ENCODE measurements at places on chromosomes 12 and 14.

DNA sequence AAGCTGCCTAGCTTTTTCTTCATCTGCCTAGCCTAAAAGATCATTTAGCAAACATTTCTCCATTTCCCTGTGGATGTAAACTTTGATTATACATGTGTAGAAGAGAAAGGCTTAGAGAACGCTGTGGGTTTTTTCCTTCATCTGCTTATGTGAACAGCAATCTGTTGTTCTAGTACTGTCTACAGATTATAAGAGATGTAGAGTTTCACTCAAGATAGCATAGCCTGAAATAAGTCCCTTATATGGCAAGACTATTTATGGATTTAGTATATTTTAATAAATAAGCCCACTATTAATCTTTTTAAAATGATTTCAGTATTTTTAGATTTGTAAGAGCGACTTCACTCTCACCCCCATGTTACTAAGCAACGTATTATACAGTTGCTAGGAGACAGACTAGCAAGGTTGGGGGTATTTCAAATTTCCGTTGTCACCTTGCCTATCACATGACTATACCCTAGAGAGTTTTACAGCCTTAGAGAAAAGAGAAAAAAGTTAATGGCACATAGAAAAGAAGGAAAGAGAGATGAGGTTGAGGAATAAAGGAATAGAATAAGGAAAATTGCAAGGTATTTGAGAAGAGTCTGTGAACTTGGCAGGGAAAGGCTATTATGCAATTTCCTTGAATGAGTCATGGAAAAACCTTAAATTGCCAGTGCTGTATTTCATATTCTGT is 12.2 kb upstream of the TUBA1A start:
- no peak for DNase-seq

DNA sequence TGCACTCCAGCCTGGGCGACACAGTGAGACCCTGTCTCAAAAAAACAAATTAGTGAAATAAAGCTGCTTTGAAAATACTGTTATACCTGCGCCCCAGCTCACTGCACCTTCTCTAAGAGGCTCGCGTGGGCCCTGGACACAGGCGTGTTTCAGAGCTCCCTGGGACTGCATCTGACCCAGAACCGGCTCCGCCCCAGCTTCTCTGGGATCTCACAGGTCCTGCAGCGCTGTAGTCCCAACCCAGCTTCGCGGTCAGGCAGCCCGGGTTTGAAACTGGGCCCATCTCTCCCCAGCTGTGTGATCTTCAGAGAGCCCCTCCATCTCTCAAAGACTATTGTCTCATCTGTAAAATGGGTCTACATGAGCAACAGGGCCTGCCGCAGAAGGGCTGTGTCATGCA is 7.5 kb downstream of the RIMBP2 start:
- no peak for DNase-seq

DNA sequence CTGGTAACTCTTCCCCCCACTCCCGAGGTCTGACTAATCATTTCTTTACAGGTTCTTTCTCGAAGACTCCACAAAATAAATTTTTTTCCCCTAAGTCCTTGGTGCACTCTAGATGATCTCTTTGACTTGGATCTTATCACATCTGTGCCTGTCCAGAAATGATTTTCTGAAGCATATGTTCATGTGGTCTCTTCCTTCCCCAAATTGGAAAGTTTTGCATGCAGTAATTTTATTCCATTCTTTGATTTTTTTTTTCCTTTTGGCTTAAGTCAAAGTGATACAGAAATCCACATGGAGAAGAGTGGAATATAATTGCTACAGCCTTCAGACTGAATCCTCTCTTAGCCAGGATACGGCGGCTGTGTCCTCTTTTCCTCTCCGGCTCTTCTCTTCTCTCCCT is 213.3 kb downstream of the BMP4 start:
- DNase-seq, result no peak

- no peak for DNase-seq
Observed at GRCh38 chr12:176321-177181, 37.4 kb downstream of the SLC6A12 start.

DNA sequence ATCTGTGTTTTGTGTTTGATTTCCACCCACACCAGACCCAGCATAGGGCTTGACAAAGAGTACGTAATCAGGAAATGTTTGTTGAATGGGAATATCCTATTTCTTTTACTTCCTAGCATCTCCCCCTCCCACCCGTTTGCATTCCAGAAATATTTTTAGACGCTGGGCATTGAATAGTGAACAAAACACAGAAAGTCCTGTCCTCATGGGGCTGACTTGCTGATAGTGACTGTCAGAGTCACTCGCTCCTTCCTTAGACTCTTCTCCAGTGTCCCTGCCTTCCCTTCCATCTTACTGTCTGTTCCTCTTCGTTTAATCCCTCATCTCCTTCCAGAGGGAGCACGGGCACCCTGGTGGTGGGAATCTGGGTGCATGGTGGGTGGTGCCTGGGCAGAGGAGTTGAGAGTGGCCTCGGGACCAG is 53.6 kb downstream of the SLC25A47 start:
- DNase-seq, result no peak

DNA sequence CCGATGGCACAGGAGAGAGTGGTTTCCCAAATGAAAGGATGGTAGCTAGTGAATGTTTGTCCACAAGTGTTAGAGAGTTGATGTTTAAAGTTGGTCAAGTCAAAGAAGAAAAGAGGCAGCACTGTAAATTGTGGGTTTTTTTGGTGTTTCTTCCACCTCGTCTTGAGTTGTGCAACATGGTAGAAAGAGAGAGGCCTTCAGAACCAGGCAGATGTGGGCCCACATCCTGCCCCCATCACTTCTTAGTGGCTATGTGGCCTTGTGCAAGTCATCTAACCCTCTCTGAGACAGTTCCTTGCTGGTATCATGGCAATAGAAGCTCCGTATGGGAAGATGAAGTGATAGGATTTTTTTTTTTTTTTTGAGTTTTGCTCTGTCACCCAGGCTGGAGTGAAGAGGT is 60.8 kb downstream of the NDUFA12 start:
- DNase-seq, result no peak

DNA sequence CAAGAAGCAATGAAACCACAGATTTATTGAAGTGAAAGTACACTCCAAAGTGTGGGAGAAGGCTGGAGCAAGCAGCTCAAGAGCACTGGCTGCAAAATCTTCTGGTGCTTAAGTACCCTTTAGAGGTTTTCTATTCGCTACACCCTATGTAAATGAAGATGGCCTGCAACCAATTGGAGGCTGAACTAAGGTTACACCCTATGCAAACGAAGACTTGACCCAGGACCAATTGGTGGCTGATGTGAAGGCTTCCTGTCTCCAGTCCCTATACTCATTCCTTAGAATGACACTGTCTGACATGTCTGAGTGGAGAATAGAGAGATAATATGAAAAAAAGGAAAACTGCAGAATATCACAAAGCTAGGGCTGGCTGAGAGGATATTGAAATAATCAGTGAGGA is 57.2 kb downstream of the ALG10B start:
- no peak for DNase-seq

GRCh38 chr12:13564266-13564810 is 367.8 kb downstream of the EMP1 start:
- DNase-seq, result no peak

GRCh38 chr12:100845095-100845494 is 50.5 kb downstream of the ANO4 start:
- no peak for DNase-seq

DNA sequence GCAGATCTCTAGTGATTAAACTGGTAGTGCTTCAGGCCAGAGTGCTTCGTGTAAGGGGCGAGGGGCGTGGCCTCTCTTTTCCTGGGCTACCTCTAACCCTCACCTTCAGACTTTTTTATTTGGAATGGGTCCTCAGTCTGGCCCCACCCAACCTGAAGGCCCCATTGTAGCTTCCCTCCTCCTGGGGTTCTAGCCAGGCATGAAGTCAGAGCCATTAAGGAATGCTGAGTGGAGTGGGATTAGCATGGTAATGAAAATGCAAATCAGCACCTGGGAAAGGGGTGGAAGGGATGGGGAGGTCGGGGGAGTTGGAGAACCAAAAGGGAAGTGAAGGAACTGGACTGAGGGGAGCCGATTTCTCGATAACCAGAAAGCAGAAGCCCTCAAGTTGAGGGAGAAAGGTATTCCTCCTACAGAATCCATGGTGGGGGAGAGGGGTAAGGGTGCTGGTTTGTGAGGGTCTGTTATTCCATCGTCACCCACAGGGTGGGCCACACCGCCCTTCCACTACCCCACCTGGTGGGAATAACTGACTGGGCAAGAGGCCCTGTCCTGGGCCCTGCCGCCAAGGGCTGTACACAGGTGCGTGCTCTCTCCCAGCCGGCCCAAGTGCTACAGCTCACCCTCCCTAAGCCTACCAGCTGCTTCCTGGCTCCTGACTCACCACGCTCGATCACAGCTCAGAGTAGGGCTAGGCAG is 14.1 kb downstream of the ZFHX2 start:
- DNase-seq, result no peak

- DNase-seq, result no peak
Observed at GRCh38 chr12:93698307-93699092, 21.3 kb downstream of the CRADD start.

DNA sequence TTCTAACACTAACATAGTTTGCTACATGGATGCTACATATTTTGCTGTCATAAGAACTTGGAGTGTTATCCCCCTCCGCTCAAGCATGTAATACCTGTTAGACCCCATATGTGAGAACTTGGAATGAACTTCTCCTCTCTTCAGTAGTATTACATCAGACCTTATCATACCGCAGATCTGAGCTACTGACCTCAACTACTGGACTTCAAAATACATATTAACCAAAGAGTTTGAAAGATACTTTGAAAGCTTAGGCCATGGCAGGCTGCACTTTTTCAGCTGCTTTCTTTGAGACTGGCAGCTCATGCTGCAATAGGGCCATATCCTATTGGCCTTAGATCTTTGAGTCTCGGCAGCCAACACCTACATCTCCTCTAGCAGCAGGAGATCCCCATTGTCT is 74.8 kb downstream of the EEA1 start:
- no peak for DNase-seq

GRCh38 chr12:85392508-85392907 is 112.5 kb downstream of the ALX1 start:
- no peak for DNase-seq

- no peak for DNase-seq
Observed at GRCh38 chr12:50572760-50573159, 68.0 kb downstream of the DIP2B start.

DNA sequence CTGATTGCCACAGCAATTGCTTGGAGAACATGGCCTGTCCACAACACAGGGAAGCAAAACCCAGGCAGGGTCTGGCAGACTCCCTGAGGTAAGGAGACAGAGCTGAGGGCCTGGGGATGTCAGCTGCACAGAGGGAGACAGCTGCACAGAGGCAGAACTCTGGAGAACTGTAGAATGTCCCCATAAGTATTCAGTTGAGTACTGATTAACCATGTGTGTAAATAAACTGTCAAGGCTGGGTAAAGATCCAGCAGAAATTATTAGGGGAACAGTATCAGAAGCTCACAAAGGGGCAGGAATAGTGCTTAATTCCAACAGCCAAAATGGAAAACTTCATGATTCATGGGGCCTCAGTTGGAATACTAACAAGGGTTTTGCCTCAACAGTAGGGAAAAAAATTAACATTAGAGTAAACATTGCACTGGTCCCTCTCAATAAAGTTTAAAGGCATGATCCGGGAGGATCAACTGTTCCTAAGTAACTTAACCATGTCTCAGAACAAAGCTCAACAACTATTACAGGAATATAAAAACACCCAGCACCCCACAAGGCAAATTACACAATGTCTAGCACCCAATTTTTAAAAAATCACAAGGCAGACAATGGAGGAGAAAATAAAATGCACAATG is 201.3 kb upstream of the RASSF8 start:
- DNase-seq, result no peak

GRCh38 chr12:46560089-46560488 is 187.5 kb upstream of the SLC38A2 start:
- DNase-seq, result no peak

- DNase-seq, result no peak
Observed at GRCh38 chr12:43105426-43105981, 446.5 kb downstream of the ADAMTS20 start.

DNA sequence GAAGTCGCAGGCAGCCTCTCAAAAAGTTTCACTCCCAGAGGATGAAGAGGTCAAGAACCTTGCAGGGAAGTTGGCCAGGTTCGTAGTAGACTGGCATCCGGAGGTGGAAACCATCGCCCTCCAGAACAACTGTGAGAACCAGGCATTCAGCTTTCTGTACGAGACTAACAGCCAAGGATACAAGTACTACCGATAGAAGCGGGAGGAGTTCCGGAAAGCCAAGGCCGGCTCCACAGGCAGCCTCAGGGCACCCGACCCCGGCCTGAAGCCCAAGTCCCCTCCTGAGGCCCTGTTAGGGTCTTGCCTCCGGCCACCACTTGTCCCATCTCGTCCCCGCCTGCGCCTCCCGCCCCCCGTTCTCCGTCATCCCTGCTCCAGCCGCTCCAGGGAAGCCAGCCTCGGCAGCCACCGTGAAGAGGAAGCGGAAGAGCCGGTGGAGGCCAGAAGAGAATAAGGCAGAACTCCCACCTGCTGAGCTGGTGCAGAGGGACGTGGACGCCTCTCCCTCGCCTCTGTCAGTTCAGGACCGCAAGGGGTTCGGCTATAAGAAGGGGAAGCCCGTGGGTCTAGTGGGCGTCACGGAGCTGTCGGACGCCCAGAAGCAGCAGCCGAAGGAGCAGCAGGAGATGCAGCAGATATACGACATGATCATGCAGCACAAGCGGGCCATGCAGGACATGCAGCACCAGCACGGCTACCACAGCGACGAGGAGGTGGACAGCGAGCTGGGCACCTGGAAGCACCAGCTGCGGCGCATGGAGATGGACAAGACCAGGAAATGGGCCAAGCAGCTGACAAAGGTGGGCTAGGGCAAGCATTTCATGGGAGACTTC is 366.8 kb upstream of the ATXN7L3B start:
- no peak for DNase-seq

GRCh38 chr12:78712834-78713481 is 151.6 kb upstream of the SYT1 start:
- no peak for DNase-seq

DNA sequence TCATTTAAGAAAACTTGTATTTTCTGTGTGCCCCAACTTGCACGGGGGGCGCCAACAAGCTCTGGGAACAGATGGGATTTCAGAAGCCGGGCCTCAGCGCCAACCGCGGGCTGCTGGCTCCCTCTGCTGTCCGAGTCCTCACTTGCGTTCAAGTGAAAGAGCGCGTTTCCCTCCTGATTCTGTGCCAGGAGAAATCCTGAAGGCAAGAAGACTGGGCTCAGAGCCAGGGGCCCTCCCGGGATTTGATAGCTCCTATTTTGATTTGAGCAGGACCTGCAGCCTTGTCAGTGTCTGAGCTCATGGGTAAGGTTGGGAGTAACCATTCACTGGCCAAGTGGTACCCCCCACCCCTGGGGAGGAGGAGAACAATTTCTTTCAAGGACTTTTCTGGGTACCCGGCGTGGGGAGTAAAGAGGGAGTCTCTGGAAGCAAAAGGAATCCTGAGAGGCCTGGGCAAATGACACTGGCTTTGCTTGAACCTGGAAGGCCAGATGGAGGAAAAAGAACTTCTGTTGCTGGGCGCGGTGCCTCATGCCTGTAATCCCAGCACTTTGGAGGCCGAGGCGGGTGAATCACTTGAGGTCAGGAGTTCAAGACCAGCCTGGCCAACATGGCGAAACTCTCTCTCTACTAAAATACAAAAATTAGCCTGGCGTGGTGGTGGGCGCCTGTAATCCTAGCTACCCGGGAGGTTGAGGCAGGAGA is 179.0 kb upstream of the RGS6 start:
- DNase-seq, result peak; percentile 47

All from stimulated activated CD4-positive, alpha-beta T cell treated with anti-CD3 and anti-CD28 coated beads, Interleukin-12 subunit alpha, Interleukin-12 subunit beta, amount 100 ng/mL, for 48 hours (primary cell).